ENCODE measurements at places on chromosomes 3 and 15.

- DNase-seq: no peak
These were observed 44.3 kb upstream of the UBE2E1 start for GRCh38 chr3:23761440-23761896.

- no peak for DNase-seq
These were observed 17.2 kb downstream of the MKRN2 start for GRCh38 chr3:12574131-12574530.

DNA sequence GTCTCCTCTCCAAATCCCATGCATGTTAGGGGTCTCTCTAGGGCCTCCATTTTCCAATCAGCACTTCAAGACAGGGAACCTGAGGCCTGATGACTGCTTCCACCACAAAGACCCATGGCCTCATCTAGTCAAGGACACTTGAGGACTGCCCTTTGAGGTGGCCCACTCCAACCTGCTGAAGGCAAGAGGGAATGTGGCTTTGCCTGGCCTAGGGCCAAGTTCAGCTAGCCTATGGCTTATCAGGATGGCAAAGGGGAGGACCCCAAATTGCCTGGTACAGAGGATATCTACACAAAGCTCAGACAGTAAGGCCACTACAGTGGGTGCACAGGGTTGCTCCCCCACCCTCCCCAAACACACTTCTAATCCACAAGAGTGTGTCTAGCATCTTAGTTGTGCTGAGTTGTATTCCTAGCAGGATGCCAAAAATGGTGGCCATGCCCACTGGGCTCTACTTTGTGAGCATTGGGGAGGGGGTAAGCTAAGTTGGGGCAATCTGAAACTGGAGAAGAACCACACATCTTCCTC lies 10.0 kb upstream of the GRAMD2A start:
- no peak for DNase-seq

DNA sequence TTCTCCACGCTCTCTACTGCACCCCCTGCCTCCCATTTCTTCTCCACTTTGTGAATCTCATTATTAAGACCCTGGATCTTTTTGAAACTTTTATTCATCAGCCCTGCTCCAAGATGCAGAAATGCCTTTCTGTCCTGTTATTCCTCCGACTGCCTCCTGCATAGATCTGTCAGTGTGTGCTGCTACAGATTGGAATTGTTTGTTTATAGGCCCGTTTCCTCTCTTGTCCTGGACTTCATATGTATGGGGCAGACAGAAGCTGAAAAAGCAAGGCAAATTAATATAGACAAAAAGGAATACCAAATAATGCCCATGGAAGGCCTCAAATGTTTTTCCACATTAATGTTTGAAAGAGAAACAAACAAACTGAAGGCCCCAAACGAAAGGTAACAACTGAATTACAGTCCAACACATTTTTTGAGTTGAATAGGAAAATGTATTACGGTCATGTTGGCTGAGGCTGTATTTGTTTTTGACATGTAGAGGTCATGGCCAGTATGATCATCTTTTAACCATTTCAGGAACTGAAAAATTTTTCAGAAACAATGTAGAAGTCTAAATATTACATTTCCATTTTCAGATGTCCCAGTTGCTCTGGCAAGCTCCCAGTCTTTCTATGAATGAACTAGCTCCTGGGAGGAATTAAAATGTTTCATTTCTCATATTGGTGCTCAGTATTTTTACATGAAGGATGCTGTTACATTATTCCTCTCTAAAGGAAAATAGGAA lies 8.8 kb downstream of the CHST2 start:
- no peak for DNase-seq

GRCh38 chr3:1532935-1533606 lies 440.2 kb downstream of the CNTN6 start:
- no peak for DNase-seq

DNA sequence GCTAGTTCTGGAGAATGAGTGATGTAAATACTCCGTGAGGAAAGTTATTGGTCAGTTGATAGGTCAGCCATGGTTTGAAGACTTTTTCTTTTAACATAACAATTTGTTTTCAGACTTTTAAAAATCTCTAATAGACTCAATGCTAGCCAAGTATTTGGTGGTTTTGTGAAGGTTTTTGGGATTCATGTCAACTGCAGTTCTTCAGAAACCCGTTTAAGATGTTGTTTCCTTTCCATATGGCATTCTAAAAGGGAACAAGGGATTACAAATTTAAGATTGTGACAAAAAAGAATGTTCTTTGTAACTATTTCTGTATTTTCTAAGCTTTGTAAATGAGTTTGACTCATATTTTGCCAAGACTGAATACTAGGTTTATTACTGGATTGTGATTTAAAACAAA lies 281.7 kb upstream of the COL8A1 start:
- DNase-seq: no peak

DNA sequence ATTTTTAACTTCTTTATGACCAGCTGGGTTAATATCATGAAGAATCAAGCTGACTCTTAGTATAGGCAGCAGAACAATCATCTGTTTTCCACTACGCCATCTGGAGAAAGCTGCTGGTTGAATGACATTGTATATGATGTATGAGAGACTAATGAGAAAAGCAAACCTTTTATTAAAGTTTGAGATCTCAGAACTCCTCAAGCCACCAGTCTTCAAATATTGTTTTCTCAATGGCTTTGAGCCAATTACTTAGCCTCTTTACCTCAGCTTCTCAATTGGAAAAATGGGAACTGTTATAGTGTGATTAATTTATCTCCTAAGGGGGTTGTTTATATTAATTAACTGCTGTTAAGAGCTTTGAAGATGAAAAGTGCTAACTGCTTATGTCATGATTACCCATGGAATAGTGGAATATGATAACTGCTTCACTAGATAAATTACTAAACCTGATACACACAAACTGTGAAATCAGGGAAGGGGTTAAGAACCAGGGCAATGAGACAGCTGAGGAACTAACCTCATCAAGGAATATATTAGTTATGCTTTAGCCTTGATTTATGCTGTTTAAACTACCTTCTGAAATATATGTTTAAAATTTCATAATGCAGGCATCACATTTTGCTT lies 330.1 kb downstream of the SOX2 start:
- DNase-seq: no peak

DNA sequence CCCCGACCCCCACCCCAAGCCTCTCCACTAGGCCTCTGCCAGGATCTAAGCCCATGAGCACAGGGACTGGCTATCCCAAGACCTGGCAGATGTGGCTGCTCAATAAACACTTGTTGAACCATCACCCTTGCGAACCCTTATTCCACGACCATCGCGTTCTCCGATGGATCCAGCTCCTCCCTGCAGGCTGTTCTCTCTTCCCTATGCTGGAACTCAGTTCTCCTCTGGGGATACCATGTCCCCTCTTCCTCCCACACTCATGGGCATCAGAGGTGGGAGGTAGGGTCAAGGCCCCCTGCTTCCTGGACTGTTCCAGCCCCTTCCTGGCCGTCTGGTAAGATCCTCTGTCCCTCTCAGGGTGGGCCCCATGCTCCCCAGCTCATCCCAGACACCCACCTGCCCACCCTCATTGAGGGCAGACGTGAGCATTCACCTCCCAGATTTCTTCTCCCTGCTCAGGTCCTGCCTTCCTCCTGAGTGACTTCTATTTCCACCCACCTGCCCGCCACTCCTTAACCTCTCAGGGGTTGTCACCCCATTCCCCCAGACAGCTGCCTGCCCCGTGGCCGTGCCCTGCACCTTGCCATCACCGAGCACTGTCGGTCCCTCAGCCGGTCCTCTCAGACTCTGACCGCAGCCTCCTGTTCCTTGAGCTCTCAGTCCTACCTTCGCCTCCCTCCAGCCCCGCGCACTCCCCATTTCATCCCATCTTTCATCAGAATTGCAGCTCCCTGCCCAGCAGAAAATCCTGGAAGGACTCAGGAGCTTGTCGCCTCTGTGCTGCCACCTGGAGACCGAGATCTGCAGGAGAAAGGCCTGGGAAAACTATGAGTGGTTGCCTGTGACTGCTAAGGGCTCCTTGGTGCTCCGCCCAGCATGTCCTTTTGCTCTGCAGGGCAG lies 42.0 kb downstream of the PML start:
- DNase-seq: no peak

DNA sequence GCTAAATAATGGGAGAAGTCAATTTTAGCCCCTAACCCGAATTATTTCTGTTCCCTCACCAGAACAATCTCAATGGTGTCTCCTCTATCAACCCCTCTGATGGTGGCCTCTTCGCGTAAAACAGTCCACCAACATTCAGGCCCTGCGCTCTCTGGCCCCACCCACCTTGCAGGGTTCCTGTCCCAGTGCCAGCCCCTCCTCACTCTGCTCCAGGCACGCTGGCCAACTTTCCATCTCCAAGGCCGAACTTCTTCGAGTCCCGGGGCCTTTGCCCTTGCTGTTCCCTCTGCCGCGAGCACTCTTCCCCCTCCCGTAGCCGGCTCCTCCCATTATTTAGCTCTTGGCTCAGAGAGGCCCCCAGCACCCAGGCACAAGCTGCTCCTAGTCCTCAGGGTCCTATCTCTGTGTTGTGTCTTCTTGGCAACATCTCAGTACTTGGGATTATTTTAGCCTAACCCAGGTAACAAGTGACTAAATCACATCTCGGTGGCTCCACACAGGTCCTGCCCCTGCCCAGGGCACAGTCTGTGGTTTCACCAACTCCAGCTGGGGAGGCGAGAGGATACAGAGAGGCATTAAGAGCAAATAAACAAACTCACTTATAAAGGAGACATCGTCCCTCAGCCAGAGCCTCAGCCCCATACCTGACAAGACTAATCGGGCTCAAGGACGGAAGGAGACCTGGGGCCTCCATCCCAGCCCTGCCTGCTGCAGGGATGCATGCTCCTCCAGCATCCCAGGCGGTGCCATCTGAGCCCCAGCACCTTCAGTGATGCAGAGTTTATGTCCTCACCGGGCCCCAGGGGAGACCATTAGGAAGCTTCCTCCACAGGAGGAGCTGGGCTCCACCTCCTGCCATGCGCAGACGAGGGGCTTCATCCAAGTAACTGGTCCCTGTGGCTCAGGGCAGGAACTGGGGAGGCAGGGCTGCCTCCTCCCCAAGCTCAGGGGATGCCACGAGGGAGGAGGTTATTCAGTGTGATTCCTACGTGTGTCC lies 19.7 kb upstream of the IQSEC1 start:
- no peak for DNase-seq

DNA sequence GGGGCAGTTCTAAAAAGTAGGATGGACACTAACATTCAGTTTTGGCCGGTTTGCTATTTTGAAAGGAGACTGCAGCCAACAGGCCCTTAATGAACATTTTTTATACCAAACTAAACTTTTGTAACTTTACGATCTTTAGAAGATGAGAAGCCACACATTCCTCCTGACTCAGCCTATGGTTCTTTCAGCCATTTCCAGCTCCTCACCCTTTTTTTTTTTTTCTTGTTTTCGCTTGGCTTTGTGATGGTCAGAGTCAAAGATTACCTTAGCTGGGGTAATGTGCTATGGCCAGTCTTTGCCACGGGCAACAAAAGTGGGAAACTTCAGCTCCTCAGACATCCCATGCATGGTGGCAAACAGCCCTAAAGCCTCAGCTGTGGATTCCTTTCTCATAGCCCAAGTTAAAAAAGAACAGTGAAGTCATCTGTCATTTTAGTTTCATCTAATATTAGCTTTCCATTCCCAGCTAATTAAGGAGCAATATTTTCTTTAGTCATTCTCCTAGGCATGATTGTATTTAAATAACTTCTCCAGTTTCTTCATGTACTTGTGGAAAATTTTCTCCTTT lies 368.7 kb downstream of the MFSD1 start:
- DNase-seq: no peak

DNA sequence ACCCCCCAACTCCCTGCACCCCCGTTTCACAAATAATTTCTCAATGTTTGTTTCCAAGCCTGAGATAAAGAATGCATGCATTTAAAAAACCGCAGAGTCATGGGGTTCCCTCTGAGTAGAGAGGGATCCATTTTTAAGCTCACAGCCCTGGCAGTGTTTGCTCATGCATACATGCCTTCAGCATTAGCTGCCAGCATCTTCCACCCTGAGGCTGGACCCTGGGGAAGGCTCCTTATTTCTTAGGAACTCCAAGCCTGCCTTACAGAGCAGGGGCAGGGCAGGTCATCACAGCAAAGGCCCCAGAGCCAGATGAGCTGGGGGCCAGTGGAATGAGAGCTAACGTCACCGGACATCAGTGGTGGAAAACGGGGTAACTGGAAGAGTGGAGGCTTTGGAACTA lies 31.3 kb downstream of the TLE3 start:
- DNase-seq: no peak

- no peak for DNase-seq
These were observed 133.6 kb downstream of the P2RY1 start for GRCh38 chr3:152968388-152969024.

DNA sequence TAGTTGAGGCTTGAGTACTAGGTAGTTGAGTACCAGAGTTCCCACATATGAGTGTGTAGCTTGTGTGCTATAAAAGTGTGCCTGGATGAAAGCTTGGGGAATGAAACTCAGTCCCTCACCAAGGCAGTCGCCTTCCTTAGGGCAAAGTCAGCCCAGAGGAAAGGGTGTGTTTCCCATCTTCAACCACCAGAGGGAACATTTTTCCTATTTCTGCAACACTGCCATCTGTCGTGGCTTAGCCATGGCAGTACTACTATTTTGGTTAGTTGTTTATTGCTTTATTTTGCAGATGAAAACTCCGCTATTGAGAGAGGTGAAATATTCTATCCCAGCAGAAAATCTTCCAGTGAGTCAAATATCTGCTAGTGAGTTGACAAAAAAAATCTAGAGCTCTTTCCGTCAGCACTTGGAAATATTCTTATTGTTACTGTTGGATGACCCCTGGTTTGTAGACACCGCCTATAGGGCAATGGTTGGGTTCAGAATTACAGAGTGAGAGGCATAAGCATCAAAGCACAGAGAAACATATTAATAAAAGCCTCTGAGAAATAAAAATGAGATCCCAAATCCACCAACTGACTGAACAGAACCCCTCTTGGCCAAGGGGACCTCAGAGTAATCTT lies 239.9 kb downstream of the CPNE4 start:
- DNase-seq: peak; percentile 2

DNA sequence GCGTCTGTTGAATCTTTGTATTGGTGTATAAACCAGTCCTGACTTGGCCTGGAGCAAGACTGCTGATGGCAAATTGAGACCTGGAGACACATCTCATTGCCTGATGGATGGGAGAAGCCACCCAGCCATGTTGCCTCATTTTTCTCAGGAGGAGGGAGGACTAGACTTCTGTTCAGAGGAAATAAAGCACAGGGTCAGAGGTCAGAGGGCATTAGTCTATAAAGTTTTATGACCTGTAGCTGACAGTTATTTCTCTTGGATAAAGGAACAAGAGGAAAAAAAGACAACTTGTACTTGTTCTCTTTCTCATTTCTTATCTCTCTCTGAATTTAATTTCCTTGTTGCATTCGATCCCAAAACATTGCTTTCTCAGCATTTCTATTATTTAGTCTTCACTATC lies 775.9 kb downstream of the SQOR start:
- DNase-seq: no peak

GRCh38 chr15:40511093-40511471 lies 40.3 kb downstream of the CHST14 start:
- no peak for DNase-seq

GRCh38 chr15:89749951-89750559 lies 994 bp downstream of the MESP1 start:
- DNase-seq: no peak

Data from stimulated activated CD4-positive, alpha-beta T cell treated with anti-CD3 and anti-CD28 coated beads, Interleukin-1b, Interleukin-23, amount 100 ng/mL, for 48 hours (primary cell).